ENCODE measurements at places on chromosomes 16 and 17. TPM values are rescaled to one million over a fixed set of nuclear protein-coding genes. Genes with fewer than 3 reads are reported as not detected.
A peak's percentile ranks its signal among the peaks of the same experiment; 100 is the strongest.

DNA sequence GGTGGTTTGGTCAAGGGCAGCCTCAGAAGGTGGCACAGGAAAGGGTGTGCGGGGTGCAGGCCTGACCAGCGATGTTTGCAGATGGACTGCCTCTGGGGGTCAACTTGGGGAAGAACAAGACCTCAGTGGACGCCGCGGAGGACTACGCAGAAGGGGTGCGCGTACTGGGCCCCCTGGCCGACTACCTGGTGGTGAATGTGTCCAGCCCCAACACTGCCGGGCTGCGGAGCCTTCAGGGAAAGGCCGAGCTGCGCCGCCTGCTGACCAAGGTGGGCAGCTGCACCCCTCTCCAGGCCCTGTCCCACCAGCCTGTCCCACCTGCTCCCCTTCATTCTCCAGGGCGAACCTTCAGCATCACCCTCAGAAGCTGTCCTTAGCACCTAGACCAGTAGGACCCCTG is 12.5 kb downstream of the DHODH start:
- no peak for DNase-seq

- no peak for DNase-seq
These were observed 4.3 kb downstream of the PER1 start for GRCh38 chr17:8147805-8148404.

DNA sequence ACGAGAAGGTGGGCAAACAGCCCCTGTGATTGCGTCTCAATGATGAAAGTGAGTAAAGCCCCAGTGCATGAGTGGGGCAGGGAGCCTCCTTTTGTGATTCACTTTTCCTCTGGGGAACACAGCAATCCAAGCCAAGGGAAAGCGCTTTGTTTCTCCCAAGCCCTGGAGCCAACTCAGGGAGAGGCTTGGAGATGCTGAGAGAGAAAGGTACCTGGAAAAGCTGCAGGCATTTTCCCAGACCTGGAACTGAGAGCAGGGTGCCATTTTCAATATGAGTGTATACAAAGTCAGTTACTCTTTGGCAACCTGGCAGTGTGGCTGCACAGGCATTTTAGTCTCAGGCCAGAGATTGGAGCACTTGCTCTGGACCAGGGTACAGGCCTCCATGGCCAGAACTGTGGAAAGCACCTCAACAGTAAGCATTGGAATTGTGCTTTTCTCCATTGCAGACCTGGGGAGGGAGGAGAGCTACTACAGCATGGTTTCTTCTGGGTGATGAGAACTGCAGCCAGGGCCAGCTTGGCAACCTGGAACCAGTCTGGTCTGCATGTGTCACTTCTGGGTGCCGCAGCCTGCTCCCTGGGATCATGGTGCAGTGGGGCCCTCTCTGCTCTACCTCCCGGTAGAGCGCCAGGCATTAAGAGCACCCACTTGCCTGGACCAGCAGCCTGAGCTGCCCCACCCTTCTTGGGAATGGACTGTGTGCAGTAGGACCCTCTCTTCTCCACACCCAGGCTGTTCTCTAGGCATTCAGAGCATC is 89.0 kb upstream of the CDH5 start:
- DNase-seq = no peak

The KRT25 gene
- 0.09 TPM for polyA plus RNA-seq

- no peak for DNase-seq
These were observed 3.7 kb downstream of the CETP start for GRCh38 chr16:56965149-56966092.

The COX6A2 gene
- 0.51 TPM for polyA plus RNA-seq

The SOST gene
- polyA plus RNA-seq = 56.9 TPM

DNA sequence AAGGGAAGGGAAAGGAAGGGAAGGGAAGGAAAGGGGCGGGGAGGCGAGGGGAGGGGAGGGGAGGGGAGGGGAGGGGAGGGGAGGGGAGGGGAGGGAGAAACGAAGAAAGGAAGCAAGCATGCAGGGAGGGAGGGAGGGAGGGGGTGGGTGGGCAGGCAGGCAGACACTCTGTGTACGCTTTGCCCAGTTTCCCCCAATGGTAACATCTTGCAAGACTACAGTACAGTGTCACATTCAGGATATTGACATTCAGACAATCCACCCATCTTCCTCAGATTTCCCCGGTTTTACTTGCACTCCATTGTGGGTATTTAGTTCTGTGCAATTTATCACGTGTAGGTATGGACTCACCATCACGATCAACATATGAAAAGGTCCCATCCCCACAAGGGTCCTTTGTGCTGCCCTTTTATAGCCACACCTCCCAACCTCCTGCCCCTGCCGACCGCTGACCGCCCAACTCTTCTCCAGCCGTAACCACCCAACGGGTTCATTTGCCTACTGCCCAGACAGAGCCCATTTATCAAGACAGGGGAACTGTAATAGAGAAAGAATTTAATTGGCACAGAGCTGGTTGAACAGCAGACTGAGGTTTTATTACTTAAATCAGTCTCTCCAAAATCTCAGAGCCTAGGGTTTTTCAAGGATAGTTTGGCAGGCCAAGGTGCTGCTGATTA is 91.4 kb upstream of the FA2H start:
- no peak for DNase-seq

DNA sequence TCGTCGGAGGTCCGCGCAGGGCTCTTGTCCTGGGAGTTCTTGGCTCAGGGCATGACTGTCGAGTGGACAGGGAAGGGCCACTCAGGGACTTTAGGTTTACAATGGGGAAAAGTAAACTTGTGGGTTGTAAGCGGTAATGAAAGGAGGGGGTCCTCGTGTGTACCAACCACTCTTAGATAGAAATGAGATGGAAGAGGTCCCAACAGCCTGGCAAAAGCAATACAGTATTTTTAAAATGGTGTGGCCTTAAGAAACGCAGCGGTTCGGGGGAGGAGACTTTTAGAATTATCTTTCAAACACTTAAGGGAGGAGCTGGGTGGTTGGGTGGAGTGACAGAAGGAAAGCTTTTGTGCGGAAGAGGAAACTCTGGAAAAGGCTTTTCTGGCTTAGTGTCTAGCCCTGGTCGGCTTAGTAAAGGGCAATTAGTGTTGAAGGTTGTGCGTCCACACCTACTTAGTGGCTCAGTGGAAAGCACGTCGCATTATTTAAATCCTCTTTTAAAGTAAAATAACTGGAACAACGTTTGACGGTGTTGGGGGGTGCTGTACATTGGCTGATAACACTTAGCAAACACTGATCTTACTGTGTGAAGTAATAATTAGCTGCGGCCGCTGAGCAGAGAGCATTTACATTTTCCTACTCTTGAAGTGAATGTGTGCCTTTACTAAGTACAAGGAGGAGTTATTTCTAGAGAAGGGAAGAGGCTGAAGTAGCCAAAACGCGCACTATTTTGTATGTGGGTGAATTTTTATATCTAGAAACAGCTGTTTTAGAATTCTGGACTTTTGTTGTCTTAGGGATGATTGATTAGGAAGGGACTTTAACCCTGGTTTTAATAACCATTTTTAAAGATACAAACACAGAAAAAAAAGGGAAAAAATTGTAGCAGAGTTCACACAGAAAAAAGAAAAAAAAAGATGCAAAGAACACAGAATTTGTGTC is 1.0 kb downstream of the WSB1 start:
- peak; percentile 83 for DNase-seq

DNA sequence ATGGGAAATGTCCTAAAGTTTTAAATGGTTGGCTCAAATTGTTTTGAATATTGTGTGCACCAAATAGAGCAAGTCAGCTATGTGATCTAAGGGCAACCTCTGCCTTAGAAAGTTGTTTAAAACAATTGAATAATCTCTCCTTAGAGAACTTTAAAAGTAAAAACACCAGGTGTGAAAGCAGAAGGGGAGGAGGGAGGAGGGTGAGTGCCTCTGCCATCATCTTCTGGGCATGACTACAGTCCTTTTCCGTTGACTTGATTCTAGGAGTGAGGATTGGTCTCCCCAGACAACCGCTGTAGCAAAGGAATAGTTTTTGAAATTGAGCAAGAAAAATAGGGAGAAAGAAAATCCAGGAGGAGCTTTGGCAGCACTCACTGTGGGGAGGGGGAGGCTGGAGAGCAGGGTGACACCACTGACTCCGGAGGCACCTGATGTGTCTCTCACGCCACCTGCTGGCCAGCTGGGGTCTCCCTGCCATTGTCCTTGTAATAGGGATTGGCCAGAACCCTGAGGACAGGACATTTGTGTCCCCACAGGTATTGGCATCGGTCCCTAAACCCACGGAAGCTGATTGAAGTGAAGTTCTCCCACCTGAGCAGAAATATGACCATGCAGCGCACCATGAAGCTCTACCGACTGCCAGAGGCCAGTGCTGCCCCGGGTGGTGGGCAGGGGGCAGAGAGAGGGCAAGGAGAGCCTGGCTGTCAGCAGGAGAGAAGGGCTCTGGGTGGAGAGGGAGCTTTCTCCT is 33.3 kb downstream of the PLCD3 start:
- no peak for DNase-seq

DNA sequence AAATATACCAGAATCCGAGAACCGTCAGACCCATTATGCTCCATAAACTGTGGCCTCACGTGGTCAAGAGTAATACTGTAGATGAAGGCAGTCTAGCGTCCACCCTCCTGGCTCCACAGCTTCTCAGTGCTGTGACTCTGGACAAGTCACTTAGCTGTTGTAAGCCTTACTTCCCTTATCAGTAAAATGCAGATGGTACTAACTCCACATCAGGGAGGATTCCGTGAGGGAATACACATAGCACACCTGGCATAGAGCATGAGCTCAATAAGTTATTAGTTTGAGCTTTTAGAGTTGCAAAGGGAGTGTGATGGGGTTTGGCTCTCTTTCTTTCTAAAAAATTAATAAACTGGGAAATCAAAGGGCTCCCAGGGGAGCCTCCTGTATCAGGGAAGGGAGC is 49.9 kb downstream of the CDYL2 start:
- no peak for DNase-seq

DNA sequence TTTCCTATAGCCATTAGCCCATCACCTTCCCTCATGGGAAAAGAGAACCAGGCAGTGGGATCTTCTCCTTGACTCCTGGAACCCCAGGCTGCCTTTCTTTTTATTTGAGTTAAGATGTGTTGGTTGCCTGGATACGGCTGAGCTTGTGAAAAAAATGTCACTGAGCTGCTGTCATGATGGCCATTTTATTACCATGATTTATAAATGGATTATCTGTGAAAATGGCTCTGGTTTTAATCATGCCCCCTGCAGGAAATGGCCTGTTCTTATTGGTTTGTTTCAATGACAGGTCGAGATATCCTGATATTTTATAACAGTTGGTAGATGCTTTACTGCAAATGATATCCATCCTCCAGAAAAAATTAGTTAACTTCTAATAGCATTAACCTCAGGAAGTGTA is 640.4 kb downstream of the CDH11 start:
- no peak for DNase-seq

DNA sequence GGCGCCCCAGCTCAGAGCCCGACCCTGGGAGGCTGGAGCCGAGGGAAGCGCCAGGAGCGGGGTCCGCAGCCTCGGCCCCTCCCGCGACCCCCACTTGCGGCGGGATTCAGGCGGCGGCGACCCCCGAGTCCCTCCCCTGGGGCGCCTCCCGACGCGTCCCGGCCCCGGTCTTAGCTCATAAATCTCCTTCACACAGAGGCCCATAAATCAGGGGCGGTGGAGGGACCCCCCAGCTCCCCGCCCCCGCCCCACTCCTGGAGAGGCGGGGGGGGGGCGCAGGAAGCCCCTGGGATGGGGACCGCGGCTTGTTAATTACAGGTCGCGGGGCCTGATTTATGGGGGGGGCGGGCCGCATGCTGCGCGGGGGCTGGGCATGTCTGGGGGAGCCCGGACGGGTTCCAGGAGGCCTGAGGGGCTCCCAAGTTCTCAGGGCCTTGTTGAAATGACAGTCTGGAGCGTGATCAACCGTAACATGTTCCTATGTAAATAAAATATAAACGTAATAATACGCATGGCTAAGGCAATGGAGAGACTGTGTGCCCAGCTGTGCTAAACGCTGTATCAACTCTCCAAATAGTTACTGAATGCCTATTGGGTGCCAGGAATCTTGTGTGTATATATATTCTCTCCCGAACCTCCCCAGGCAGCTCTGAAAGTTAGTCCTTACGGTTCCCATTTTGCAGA is 10.0 kb upstream of the BHLHA9 start:
- DNase-seq = peak; percentile 50

DNA sequence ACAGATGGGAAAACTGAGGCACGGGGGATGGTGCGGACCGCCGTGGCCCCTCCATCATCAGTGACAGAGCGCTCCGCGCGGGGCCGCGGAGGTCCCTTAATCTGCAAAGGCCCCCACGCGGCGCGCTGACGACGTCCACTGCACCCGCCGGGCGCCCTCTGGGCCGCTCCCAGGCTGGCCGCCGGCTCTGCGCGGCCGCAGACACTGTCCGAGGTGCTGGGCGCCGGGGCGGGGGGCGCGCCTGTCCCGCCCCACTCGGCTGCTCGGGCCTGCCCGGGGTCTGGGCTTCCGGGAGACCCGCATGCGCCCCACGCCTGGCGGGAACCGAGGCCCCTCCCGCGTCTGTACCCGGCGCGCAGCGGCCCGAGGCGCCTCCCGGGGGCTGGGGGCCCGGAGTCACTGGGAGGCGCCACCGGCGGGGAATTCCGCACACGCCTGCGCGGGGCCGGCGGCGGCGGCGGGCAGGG is 550 bp upstream of the RNF213 start:
- no peak for DNase-seq

The UMOD gene
- polyA plus RNA-seq = 70.4 TPM

- DNase-seq = no peak
These were observed 38.2 kb upstream of the CIBAR2 start for GRCh38 chr16:85150331-85150940.

The KRT12 gene
- not detected for polyA plus RNA-seq

DNA sequence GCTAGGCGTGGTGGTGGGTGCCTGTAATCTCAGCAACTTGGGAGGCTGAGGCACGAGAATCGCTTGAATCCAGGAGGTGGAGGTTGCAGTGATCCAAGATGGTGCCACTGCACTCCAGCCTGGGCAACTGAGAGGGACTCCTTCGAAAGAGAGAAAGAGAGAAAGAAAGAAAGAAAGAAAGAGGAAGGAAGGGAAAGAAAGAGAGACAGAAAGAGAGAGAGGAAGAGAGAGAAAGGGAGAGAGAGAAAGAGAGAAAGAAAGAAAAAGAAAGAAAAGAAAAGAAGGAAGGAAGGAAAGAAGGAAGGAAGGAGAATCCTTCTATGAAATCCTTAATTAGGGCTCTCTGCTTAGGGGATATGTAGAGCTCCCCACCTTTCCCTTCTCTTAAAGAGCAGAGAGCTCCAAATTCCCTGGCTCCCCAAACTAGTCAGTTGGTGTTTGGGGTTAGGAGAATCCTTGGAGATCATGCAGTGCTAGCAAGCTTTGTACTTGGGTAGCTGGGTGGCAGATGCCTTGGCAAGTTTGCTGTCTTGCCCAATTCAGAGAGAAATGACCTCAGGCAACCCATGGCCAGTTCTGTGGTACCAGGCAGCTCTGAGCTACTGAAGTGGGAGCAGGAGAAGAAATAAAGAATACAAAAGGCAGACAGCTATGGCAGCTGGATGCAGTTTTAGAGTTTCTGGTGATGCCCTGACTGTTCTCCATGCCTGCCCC is 8.9 kb upstream of the HOXB13 start:
- no peak for DNase-seq

The CNEP1R1 gene
- 25.6 TPM for polyA plus RNA-seq

- no peak for DNase-seq
These were observed 1.9 kb upstream of the AXIN1 start for GRCh38 chr16:354291-354881.

- DNase-seq = no peak
These were observed 800 bp downstream of the PLEKHH3 start for GRCh38 chr17:42675965-42676423.

- no peak for DNase-seq
These were observed 7.4 kb downstream of the SNX20 start for GRCh38 chr16:50673496-50674275.
